Cortex of kidney (tissue), 1 donor: ENCODE measurements at places on chromosomes 4 and X.

GRCh38 chrX:821327-822107 is 190.9 kb downstream of the SHOX start:
- DNase-seq: no peak

- no peak for DNase-seq
These were observed 442.7 kb downstream of the RPA4 start for GRCh38 chrX:97326456-97326855.

- no peak for DNase-seq
These were observed 549.1 kb upstream of the BOD1L1 start for GRCh38 chr4:14176613-14177012.

GRCh38 chrX:130224810-130225209 is 43.9 kb downstream of the ZNF280C start:
- no peak for DNase-seq

DNA sequence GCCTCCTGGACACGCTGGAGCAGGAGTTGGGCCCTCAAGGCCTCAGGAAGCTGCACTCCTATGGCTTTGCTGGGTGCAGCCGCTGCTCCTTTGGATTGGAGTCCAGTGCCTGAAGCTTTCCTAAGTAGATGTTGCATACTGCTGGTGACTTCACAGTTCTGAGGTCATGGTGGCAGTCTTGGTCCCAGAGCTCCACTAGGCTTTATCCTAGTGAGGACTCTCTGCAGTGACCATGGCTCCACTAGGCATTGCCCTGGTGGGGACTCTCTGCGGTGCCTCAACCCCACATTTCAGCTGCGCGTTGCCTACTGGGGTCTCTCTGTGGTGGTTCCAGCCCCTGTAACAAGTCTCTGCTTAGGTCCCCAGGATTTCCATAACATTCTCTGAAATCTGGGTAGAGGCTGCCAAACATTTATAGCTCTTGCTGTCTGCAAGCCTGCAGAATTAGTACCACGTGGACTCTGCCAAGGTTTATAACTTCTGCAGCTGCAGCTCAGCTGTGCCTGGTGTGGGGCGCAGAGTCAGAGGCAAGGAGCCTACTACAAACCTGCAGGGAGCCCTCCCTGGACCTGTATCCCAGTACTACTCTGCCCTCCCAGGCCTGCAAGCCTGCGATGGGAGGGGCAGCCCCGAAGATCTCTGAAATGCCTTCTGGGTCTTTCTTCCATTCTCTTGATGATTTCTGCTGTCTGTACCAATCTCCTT is 46.0 kb upstream of the NFKB1 start:
- DNase-seq: no peak

GRCh38 chrX:53330331-53330730 is 48.9 kb upstream of the IQSEC2 start:
- no peak for DNase-seq

- DNase-seq: no peak
These were observed 318.6 kb downstream of the NAF1 start for GRCh38 chr4:162847945-162848549.

- DNase-seq: no peak
These were observed 190.6 kb downstream of the PTTG2 start for GRCh38 chr4:38150766-38151165.

DNA sequence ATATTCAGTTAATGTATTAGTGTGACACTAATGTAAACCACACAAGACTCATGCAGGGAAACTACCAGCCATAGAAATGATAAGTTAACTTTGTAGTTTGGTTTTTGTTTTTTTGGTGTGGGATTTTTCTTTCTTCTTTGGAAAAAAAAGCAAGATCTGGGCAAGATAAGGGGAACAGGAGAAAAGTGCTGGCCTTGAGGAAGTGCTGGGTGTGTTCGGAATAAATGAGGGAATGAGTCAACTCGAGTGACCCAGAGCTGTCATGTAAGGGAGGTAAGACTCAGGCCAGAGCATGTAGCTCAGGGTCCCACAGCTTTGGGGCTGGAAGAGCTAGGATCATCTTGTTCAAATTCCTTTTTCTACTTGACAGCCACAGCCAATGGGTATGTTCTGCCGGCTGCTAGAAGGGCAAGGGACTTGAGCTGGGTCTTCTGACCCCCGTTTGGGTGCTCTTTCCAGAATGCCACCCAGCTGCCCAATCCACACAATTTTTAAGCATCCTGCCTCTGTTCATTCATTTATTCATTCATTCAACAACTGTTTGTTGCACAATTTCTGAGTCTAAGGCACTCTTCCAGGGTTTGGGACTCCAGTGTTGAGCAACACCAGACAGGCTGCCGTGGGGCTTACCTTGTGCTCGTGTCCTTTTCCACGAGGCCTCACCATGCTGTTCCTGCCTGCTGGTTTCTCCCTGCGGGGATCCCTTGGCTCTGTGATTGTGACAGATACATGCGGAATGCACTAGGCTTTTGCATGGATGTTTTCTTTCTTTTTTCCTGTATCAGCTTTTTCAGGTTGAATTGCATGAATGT is 54.5 kb downstream of the CLDN34 start:
- DNase-seq: no peak

GRCh38 chr4:188658958-188659522 is 519.8 kb downstream of the TRIML1 start:
- DNase-seq: no peak

DNA sequence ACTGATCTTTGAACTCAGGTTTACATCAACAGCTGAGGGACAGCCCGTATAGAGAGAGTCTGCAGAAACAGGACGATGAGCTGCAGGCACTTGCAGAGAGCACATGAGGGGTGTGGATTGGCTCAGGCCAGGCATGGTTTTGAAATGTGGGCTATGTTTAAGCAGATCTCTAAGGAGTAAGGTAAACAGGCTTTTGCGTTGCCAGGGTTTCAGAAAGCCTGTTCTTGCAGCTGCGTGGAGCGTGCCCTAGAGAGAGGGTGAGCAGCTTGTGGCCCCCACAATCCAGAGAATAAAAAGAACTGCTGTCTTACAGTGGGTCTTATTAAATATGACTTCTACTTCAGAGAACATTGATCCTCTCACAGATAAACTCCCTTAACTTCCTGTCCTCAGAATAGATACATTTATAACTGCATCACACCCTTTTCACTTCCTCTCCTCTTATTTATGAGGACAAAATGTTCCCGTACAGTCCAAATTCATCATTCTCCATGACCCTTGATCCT is 64.1 kb downstream of the TMA16 start:
- DNase-seq: no peak

GRCh38 chr4:123632693-123633030 is 236.1 kb downstream of the SPRY1 start:
- no peak for DNase-seq

GRCh38 chr4:75895744-75896314 is 6.4 kb downstream of the PPEF2 start:
- no peak for DNase-seq

DNA sequence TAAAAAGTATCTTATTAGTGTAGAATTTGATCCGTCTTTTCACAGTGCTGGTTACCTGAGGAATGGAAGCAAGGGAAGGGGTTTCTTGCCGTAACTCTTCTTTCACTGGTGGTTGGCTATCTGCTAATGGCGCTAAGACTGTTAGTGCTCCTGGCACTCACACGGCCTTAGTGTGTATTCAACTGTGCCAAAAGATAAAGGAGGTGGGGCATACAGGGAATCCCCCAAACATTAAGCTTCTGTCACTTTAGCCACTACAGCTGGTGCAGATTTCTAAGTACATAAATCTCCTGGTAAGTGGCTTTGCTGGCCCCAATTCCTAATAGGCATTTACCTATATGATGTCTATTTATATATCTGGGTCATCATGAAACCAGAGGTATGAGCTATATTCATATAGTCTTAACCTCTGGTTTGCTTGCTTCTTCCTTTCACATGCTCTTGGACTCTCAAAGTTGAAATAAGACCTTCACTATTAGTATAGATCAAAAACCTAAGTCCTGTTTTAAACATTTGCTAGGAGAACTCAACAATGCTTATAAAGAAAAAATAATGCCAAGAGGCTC is 95.1 kb downstream of the TSPAN7 start:
- DNase-seq: no peak

- no peak for DNase-seq
These were observed 694.2 kb upstream of the TENM3 start for GRCh38 chr4:181548873-181549575.

- DNase-seq: no peak
These were observed 67.8 kb upstream of the ETNPPL start for GRCh38 chr4:108830509-108831244.

DNA sequence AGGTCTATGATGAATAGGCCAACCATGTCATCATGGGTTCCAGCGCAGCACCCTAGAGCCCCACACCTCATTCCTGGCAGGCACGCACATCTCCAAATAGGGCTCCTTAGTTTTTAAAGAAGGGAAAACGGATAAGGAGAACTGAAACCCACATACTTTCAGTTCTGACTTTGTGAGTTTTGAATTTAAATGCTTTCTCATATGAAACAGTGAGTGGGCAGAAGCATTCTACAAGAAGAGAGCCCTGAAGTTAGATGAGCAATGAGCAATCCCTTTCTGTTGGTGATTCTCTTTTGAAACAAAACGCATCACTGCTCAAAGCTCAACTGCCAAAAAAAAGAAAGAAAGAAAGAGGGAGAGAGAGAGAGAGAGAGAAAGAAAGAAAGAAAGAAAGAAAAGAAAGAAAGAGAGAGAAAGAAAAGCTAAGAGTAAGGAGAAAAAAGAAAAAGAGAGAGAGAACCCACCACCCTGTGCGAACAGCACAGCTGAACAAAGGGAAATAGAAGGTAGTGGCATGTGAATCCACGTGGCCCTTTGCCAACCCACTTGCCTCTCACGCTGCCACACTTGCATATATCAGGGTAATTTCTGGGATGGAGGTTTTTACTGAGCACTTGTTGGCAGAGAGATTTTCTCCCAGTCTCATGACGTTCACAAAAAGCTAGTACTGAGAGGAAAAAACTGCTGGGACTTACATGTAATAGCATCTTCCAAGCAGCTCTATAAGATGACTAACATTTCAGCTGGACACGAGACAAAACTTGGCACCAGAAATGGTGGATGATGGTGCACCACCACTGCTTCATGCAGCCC is 31.0 kb downstream of the TMSB4X start:
- no peak for DNase-seq

DNA sequence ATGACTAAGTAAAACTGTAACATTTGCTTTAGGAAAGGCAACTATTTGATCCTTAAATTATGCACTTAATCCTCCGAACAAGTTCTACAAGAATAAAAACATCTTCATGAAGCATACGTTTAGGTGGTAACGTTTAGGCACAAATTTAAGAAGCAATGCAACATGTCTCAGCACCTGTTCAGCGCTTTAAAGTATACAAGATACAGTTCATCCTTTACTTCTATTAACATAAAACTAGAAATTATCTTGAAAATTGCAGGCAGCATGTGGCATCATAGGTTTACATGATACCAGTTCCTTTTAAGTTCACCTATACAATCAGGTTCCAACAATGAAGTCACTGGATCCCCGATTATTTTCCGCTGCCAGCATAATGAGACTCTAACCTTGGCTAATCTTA is 1.5 kb downstream of the PLA2G12A start:
- no peak for DNase-seq

DNA sequence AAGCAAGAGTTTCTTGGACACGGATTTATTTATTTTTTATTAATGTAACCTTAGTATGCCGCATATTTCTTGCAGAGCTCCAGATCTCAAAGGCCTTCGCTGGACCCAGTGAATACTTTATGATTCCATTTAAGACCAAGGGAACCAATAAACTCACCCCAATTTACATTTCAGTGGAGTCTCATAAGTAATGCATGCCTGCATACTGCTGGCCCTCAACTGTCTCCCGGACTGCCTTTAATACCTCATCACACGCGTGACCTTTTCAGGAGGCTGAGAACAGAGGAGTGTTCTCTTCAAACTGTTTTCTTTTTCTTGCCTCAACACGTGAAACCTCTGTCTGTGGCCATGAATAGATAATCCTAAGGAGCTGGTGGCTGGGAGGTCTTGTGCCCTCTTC is 240.9 kb downstream of the STIM2 start:
- DNase-seq: no peak
